ENCODE measurements at places on chromosomes 7 and 10. TPM values are rescaled to one million over a fixed set of nuclear protein-coding genes. Genes with fewer than 3 reads are reported as not detected.

Gene COBL
- total RNA-seq: under 0.01 TPM

Gene ANKRD7
- 3.8 TPM for total RNA-seq

Gene ZNF467
- total RNA-seq: 0.73 TPM

Gene PNLIPRP3
- 0.17 TPM for total RNA-seq

Gene ASB15
- not detected for total RNA-seq

Gene LRRC4
- 0.33 TPM for total RNA-seq

Data from smooth muscle cell of trachea (primary cell).